Activated naive CD8-positive, alpha-beta T cell treated with anti-CD3 and anti-CD28 coated beads, Interleukin-2, amount 10 ng/mL, durations not matched to agents 7 days and 5 days (primary cell): ENCODE measurements at places on chromosomes 3 and 15. TPM values are rescaled to one million over a fixed set of nuclear protein-coding genes. Genes with fewer than 3 reads are reported as not detected.
A peak's percentile ranks its signal among the peaks of the same experiment; 100 is the strongest.

GOLGA6L9 gene
- total RNA-seq: 4.6 TPM

DNA sequence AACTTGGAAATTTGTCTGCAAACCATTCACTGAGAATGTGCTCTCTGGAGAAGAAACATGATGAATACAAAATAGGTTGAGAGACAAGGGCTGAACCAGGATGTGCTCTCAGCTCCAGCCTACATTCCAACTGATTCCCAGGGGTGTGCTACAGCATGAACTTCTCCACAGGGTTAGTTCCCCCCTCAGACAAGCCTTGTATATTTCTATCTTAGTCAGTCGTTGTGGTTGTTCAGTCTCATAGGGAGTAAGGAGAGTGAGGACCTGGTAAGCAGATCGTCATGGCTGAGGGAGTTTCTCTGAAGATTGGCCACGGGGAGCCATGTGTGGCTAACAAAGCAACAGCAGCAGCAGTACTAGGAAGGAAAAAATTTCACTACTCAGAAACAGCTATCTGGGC, 919.7 kb upstream of the CADM2 start:
- no peak for DNase-seq

- DNase-seq: no peak
Observed at GRCh38 chr3:119542168-119542767, 17.1 kb downstream of the CD80 start.

GRCh38 chr3:178259703-178260102, 276.5 kb upstream of the KCNMB2 start:
- no peak for DNase-seq

DNA sequence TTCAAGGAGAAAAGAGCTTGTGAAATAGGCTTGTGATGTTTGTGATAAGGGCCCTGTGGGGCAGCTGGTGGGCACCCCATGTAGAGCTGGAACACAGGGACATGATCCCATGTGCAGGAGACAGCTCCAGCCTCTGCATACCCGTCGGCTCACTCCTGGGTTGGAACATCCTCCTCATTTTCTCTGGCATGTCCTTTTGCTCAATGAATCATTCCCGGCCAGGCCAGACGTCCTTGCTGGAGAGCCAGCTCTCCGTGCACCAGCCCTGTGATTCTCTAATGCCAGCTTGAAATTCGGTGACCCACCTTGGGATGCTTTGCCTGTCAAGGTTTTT, 77.3 kb downstream of the SMAD3 start:
- DNase-seq: no peak

- DNase-seq: no peak
Observed at GRCh38 chr15:74825866-74826265, 561 bp upstream of the CPLX3 start.

PSTPIP1 gene
- 241 TPM for total RNA-seq

GRCh38 chr15:92840149-92840548, 60.0 kb upstream of the CHD2 start:
- DNase-seq: no peak

AHSG gene
- total RNA-seq: not detected

DNA sequence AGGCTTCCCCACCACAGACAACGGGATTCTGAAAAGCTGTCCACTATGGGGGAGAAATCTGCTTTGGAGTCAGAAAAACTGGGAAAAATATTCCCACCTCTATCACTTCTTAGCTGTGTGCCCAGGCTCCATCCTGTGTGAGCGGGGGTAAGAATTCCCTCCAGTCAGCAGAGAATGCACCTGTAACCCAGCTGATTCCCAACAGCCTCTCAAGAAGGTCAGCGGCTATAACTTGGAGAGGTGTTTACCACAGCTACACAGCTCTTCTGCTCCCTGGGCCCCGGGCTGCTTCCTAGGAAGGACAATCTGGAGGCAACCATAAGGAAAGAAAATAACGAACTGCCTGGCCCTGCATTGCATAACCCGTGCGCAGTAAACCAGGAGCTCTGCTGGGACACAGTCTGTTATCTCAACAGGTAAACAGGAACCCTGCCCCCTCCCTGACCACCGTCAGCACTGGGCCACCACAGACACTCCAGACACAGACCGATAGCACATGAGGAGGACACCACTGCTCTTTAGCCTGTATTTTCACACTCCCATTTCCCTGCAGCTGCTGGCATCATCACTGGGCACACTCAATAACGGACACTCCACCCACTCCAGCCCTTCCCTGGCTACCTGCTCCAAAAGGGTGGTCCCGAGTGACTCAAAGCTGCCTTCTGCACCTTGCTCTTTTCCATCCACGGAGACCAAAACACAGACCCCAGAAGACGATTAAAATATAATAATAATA, 2.1 kb downstream of the RAB43 start:
- DNase-seq: peak; percentile 60

- DNase-seq: no peak
Observed at GRCh38 chr3:137264071-137264820, 306.5 kb downstream of the IL20RB start.

DNA sequence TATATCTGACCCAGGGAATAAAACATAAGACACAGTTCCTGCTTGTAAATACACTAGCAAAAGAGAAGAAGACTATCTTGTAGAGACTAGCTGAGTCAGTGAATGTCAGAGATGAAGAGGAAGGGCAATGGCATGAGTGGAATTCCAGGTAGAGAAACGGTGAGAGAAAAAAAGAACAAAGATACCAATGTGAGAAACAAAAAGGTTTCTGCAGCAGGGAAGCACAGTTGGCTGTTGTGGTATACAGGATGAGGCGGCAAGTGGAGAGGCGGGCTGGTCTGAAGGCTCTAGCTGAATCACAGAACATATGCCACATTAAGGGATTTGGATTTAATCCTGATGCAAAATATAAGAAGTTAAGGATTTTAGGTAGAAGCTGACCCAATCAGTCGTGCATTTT, 17.1 kb upstream of the TASOR start:
- no peak for DNase-seq

- no peak for DNase-seq
Observed at GRCh38 chr15:71511796-71512681, 298.3 kb upstream of the NR2E3 start.

DNA sequence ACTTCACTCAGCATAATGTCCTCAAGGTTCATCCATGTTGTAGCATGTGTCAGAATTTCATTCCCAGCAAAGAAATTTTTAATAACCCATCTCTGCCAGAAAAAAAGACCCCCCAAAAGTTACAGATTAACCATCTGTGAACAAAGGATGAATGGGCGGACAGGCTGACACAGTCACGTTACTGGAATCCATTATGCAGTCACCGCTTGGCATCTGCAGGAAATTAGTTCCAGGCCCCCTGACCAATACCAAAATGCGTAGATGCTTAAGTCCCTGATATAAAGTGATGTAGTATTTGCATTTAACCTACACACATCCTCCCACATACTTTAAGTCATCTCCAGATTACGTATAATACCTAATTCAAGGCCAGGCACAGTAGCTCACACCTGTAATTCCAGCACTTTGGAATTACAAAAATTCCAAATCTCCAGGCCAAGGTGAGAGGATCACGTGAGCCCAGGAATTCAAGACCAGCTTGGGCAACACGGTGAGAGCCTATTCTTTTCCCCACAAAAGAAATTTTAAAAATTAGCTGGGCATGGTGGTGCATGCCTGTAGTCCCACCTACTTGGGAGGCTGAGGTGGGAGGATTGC, 1.5 kb upstream of the SLC12A8 start:
- DNase-seq: no peak

GRCh38 chr3:169980055-169980454, 13.4 kb downstream of the SEC62 start:
- no peak for DNase-seq

PLAAT1 gene
- total RNA-seq: not detected

ICE2 gene
- total RNA-seq: 65.1 TPM

CHMP2B gene
- total RNA-seq: 22.9 TPM

FAM107A gene
- not detected for total RNA-seq

GRCh38 chr15:60695713-60696522, 217.0 kb upstream of the ICE2 start:
- DNase-seq: peak; percentile 66

DNA sequence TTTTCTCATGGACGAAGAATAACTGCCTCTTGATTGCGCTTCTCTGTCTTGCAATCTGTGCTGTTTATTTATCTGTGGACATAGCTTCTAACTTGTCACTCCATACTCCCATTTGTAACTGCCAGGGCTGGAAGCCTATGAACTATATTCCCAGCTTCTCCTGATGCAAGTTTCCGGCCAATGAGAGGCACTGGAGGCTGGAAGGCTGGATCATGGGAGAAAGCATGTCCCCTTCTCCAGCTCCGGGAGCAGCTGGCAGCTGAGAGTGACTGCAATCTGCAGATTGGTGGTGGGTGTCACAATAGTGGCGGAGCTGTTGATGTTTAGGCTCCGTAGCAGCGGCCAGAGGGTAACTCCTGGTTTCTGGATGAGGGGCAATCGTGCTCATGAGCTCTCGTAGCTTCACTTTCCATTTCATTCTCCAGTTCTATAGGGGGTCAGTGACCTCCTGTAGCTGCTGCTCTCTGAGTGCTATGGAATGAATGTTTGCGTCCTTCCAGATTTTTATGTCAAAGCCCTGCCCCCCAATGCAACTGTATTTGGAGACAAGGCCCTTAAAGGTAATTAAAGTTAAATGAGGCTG, 35.7 kb upstream of the PCSK6 start:
- DNase-seq: no peak

GRCh38 chr3:122111974-122112373, 56.8 kb downstream of the CD86 start:
- DNase-seq: no peak

SPATA12 gene
- total RNA-seq: not detected

HRH1 gene
- 0.36 TPM for total RNA-seq

- DNase-seq: no peak
Observed at GRCh38 chr15:100947760-100948429, 28.7 kb downstream of the LRRK1 start.

GRCh38 chr3:58353722-58354553, 21.2 kb downstream of the PXK start:
- DNase-seq: peak; percentile 42

DNA sequence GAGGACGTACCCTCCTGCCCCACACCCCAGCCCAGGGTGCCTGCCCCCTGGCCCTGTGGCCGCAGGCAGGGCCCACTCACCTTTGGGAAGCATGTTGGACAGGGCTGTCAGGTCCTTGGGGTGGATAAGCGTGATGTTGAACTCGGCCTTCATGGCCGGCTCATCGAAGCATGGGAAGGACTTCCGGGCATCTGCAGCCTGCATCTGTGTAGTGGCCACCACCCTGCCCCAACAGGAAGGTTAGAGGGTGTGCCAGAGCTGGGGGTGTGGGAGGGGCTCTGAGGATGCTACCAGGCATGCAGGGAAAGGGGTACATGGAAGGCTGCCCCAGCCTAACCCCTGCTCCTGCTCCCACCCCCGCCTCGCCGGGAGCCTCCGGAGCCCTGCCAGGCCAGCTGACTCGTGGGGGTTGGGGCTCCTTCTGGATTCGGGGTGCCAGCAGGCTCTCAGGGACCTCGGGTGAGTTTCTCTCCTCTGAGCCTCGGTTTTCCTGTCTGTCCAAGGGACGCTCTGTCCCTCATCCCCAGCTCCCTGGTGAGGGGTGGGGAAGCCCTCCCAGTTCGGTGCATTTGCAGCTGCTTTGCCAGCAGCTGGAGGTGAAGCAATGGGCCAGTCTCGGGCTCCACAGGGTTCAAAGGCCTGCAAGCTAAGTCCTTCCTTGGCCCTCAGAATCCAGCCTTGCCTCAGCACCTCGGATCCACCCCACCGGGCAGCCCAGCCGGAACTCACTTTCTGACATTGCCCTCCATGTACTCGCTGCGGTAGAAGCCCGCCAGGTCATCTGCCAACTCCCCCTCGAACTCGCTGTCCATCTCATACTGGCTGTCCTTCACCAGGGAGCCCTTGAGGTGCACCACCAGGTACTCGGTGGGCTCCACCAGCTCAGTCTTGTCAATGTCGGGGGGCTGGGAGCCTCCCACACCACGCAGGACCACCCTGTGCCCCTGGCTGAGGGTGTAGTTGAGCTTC, 9.1 kb downstream of the ANPEP start:
- no peak for DNase-seq

DNA sequence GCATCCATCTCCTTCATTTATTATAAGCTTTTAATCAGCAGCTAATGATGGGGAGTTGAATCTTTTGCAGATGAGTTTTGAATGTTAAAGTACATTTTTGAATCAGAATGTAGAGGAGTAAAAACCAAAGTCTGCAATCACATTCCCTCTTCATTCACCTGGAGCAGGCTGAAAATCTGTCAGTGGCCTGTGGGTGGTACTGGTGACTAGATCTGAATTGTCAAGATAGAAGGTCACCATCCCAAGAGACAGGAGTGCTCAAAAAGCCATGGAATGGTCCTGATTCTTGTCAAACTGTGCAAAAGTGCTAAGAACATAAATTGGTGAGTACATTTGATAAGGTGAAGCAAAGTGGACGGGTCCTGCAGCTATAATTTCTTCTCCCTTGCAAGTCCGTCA, 881.3 kb upstream of the NR2F2 start:
- no peak for DNase-seq

MYL3 gene
- not detected for total RNA-seq

- no peak for DNase-seq
Observed at GRCh38 chr15:23052522-23052921, 13.2 kb upstream of the TUBGCP5 start.

NEK10 gene
- total RNA-seq: 0.67 TPM

DAZL gene
- total RNA-seq: not detected

DNA sequence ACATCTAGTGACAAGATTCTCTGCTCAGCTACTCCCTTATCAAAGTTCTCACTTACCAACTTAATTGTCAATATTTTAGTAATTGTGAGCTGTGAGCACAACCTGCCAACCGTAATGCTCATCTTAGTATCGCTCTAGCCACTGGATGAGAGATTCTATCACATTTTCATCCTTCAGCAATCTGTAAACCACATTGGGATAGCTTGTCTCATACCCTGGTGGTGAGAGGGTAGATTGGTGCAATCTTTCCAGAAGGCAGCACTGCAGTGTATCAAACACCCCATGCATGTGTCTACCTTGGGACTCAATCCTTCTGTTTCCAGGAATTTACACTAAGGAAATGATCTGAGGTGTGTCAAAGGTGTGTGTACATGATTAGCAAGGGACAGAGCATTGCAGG, 18.9 kb upstream of the ATP8B4 start:
- DNase-seq: no peak

CP gene
- not detected for total RNA-seq

DNA sequence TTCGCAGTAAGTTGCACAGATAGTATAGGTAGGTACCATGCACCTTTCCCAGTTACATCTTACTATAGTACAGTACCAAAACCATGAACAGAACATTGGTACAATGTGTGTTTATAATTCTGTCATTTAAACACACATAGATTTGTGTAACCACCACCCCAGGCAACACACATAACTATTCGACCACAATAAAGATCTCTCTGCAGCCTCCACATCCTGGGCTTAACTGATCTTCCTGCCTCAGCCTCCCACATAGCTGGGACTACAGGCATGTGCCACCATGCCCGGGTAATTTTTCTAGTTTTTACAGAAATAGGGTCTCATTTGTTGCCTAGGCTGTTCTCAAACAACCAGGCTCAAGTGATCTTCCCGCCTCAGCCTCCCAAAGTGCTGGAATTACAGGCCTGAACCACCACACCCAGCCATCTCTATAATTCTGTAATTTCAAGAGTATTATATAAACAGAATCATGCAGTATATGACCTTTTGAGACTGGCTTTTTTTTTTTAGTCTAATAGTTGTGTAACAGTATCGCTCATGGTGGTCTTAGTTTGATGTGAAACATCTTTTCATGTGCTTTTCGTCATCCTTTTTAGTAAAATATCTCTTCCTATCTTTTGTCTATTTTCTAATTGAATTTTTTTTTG, 13.3 kb upstream of the TMF1 start:
- no peak for DNase-seq

CTDSPL gene
- total RNA-seq: 1.3 TPM

GRCh38 chr15:68768321-68768720, 52.4 kb downstream of the ANP32A start:
- DNase-seq: no peak

- no peak for DNase-seq
Observed at GRCh38 chr3:64518950-64519349, 168.8 kb downstream of the ADAMTS9 start.
